ENCODE measurements at places on chromosomes 3 and 15.

DNA sequence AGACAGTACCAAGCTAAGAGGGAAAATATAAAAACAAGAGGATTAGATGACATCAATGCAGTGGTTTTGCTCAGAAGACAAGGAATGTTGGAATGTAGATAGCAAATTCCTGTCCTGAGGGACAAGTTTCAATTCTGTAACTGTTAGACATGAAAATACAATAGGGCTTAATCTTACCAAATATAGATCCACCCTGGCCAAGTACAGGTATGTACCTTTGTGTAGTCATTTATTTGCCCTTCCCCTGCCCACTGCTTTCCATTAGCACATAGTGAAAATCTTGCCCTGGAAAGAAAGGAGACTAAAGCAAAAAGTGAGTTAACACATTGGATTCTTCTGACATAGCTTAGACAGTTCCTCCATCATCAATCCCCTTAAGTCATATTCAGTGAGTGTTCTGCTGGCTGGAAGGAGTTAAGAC, 389.0 kb upstream of the THBS1 start:
- DNase-seq = no peak

DNA sequence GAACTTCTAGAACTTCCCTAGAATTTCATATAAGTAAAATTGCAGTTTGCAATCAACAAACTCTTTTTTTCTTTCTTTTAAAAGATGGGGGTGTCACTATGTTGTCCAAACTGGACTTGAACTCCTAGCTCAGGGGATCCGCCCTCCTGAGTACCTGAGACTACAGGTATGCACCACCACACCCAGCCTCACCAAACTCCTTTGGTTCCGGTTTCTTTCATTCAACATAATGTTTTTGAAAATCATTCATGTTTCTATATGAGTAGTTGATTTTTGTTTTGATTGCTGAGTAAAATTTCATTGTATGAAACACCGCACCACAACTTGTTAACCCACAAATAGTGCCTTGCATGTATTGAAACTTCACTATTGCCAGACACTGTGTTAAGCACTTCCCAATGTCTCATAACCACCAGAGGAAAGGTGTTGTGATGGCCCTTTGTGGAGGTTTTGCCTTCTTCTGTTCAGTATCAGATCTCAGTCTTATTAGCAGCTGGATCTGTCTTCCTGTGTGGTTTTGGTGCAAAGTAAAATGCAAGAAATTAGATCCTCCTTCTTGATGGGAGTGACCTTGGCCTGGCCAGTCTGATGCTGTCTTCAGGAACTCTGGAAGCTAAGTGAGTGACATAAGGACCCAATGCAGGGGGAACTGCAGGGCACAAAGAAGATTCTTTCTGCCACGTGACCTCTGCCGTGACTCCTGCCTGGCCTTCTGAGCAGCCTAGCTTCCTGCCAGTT, 78.8 kb upstream of the UBE2E1 start:
- DNase-seq = no peak

GRCh38 chr3:183308751-183309150, 55.7 kb downstream of the B3GNT5 start:
- no peak for DNase-seq

DNA sequence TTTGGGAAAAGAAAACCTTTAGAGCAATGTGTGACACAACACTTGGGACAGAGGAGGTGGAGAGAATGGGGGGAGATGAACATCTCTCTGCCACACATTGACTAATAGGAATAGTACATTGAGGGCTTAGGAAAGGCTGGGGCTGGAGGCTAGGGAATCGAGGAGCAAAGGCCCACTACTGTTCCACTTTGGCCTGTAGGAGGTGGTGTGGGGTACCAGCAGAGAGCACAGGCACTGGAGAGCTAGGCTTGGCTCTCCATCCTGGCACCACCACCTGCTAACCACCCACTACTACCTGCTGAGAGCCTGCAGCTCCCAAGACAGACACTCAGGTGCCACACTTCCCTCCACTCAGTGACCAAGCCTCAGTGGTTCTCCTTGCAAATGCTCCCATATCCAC, 19.4 kb downstream of the CCDC32 start:
- DNase-seq = no peak

GRCh38 chr3:178381971-178382448, 154.2 kb upstream of the KCNMB2 start:
- DNase-seq = no peak

DNA sequence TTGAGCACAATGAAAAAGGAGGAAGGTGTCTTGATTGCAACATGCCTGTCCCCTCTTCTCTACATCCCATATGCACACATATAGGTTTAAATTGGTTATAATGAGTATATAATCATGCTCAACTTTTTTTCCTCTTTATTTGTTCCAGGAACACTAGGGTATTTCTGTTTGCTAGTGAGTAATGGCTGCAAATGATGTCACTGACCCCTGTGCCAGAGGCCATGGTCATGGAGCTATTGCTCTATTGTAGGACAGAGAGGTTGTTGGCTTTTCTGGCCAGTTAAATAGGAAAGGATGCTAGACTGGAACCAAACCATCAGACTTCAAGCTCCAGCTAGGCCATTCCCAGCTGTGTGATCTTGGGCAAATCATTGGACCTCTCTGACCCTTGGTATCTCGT, 9.6 kb downstream of the ARHGEF3 start:
- no peak for DNase-seq

DNA sequence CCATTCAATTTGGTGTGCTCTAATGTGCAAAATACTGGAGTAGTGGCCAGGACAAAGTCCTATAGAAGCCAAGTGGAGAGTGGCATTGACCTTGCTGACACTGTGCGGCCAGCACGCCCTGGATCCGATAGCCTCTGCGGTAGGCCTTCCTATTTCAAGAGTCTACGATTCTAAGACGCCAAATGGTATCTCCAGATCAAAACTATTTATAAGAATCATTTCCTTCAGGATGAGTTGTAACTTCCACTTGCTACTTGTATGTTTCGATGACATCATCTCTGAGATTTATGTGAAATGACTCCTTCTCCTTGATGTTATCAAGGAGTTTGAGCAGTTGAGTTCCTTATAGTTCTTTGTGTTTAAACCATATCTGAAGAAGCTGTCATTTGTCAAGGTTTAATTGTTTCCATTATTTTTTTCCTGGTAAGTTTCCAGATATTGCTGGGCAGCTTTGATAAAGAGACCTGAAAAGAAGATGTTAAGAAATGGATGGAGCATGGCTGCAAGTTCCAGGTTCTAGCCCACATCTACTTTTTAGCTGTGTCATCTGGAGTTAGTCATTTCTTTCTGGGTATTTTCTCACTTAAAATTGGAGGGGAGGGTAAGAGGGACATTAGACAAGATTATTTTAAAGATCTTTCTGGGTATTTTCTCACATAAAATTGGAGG, 71.8 kb downstream of the TMEM44 start:
- no peak for DNase-seq

GRCh38 chr3:106345353-106346027, 476.7 kb upstream of the CBLB start:
- DNase-seq = no peak

- no peak for DNase-seq
Observed at GRCh38 chr15:91472316-91472756, 372.3 kb downstream of the SV2B start.
